HFF-Myc (cell line): ENCODE measurements at places on chromosomes 2 and 18.

DNA sequence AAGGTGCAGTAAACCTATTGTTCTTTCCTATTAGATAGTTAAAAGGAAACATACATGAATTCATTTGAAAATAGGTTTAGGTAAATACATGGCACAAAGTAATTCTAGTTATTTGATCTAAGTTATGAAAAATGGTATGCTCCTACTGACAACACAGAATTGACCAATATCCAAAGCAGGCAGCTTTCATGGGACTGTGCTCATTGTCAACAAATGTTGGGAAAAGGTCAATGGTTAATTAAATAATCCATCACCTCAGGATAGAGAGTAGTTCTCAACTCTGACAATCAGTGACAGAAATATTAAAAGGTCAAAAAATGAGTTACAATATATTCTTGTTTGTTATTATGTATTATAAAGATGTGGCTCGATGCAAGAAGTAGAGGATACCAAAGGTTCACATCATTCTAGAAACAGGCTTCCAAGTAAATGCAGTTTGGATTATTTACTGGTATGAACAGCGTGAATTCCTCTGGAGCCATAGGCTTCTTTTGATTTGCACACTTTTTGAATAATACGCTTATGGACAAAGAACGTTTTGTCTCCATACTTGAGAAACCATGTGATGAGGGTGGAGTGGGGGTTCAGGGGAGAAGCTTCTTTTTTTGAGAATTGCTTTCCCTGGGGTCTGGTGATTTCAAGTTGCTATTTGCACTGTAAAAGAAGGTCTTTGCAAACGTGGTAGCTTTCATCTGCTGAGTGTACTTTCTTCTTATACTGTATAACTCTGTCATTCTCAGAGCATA lies 422.0 kb upstream of the ZEB2 start:
- DNase-seq = no peak

- no peak for DNase-seq
Measured at GRCh38 chr2:147512206-147512605, 332.6 kb upstream of the ACVR2A start.

- no peak for DNase-seq
Measured at GRCh38 chr2:146258071-146258470, 1586.8 kb upstream of the ACVR2A start.

GRCh38 chr18:36775396-36775795 lies 53.4 kb downstream of the TPGS2 start:
- no peak for DNase-seq

GRCh38 chr18:34220081-34220815 lies 4.5 kb downstream of the NOL4 start:
- no peak for DNase-seq

GRCh38 chr18:48095726-48096125 lies 165.3 kb upstream of the SMAD2 start:
- no peak for DNase-seq
